ENCODE measurements at places on chromosomes 13 and 19.

GRCh38 chr13:61170856-61171255 is 244.8 kb downstream of the PCDH20 start:
- DNase-seq = no peak

- peak; percentile 72 for DNase-seq
Measured at GRCh38 chr19:42184401-42184861, 33.0 kb downstream of the DEDD2 start.

GRCh38 chr13:106581225-106581624 is 13.3 kb upstream of the ARGLU1 start:
- DNase-seq = no peak

DNA sequence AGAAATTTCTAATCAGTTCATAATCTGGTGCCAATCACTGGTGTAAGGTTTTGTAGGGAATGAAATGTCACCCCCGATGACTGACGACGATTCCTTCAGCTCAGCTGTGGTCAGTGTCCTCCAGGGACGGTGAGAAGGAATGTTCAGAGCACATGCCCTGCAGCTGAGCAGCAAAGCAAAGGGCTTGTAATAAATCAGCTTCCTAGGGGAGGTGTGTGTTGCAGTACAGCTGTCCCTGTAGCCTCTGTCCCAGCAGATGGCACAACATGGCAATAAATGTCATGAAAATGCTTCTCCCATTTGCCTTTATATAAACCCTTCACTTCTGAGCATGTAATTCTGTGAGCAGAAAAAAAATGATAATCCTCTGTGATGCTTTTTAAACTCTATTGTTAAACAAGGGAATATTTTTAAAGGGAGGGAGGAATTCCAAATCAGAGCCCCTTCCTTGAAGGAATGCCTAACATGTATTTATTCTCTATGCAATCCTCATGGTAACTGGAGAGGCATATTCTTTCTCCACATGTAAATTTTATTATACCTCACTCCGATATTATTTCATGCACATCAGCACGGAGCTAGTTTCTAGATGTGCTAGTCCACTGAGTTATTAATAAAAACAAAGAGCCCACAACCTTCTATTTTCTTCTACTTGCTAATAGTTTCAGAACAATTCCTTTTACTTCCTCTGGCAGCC is 102.5 kb downstream of the FAM216B start:
- no peak for DNase-seq

DNA sequence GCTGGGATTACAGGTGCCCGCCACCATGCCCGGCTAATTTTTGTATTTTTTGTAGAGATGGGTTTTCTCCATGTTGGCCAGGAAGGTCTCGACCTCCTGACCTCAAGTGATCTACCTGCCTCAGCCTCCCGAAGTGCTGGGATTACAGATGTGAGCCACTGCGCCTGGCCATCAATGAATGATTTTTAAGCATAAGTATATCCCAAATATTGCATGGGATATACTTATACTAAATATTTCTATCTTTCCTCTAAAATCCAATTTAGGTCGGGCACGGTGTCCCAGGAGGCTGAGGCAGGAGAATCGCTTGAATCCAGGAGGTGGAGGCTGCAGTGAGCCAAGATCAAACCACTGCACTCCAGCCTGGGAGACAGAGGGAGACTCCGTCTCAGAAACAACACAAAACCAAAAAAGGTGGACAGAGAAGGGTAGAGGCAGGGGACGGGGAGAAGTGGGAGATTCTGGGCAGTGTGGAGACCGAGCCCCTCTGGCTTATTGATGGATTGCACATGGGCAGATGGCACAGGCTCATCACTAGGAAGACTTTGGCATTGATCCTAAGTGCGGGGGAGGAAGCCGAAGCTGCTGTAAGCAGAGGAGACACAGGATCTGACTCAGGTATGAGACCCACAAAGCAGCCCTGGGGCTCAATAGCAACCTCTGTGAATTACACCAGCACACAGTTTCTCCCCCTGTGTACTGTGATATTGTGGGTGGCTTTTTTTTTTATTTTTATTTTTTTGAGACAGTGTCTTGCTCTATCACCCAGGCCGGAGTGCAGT is 13.5 kb downstream of the ARRDC5 start:
- no peak for DNase-seq

DNA sequence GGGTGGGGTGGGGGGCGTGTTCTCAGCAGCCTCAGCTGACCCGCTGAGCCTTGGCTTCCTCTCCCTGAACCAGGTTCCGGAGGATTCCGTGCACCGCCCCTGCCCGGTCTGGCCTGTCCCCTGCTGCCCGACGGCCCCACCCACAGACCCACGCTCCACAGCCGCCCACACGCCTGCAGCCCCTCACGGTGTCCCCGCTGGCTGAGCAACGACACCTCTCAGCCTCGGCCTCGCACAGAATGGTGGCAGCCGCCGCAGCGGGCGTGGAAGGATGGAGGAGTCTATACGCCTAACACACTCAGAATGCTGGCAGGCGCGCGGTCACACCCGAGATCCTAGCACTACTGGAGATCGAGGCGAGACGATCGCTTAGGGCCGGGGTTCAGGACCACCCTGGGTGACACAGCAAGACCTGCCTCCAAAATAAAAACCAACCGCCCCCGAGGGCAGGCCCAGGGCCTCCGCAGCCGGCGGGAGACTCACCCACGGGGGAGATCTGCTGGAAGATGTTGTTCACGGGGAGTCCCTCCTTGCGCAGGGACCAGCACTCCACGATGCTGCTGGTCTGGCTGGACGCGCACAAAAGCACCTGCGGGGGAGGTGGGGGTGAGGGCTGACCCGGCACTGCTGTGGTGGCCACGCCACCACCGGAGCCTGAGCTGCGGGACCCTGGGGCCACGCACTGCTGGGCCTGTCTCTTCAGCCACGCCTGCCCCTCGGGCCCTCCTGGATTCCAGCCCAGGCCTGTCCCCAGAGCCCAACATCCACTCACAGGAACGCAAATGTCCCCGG is 8.4 kb downstream of the MED16 start:
- no peak for DNase-seq

GRCh38 chr13:112958127-112958989 is 10.7 kb upstream of the MCF2L start:
- no peak for DNase-seq

DNA sequence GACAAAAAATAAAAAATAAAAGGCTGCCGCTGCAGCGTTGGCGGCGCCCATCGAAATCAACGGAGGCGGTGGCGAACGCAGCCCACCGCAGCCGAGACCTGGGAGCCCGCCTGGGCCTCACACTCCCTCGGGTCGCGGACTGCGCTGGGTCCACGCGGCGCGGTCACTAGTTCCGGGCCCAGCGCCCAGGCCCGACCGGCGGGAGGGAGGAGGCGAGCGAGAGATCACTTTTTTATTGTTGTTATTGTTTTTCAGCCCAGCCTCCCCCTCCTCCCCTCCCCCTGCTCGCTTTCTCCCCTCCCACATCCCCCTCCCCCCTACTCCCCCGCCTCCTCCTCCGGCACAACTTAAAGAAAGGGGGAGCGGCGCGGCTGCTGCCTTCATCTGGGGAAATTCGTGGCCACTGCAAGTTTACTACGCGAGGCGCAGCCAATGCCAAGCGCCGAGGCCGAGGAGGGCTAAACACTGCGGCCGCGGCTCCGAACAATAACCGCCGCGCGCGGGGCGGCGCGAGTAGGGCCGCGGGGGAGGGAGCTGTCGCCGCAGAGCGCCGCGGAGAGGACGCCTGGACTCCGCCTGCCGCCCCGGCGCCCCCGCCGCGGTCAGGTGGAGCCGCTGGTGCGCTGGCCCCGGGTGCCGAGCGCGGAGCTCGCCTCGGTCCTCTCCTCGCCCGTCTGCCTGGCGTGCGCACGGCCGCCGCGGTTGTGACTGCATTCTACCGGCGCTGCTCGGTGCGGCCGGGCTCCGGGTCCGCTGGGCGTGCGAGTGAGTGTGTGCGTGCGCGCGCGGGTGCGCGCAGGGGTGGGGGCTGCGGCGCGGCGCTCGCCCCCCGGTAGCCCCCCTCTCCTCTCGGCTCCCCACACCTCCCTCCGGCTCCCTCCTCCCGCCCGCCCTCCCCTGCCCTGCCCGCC is 505 bp upstream of the ZIC2 start:
- no peak for DNase-seq

- peak; percentile 23 for DNase-seq
Measured at GRCh38 chr13:42047561-42048341, 697 bp upstream of the DGKH start.

- peak; percentile 77 for DNase-seq
Measured at GRCh38 chr13:20495087-20496023, 30.3 kb downstream of the CRYL1 start.

DNA sequence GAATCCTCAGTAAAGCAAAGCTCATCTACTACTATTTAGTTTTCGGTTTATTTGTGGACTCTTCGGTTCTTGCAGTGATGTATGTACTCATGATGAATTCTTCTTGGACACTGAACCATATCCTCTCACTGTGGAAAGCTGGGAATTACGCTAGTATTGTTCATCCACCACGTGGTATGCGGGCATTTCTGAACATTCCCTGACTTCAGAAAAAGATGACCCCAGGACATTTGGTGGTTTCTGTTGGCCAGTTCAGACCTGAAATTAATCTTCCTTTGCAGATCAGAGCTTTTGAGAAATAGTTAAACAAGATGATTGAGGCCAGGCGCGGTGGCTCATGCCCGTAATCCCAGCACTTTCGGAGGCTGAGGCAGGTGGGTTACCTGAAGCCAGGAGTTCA is 25.3 kb upstream of the FBN3 start:
- no peak for DNase-seq

DNA sequence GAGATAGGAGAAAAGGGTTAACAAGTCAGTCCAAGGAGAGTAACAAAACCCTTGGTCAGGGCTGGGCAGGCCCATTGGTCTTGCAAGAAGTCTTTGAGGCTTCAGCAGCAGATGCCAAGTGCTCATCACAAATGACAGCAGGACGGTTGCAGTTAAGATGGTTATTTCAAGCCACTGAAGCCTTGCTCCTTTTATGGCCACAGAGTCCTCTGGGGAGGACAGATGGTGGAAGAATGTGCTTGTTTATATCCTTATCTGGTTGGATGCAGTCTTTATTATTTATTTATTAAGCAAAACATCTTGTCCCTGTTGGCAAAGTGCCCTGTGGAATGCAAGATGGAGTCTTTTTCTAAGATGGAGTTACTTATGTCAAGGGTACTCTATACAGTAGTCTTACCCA is 19.2 kb upstream of the ZNF331 start:
- DNase-seq = no peak

GRCh38 chr13:20231839-20232555 is at the start of gene GJB6:
Gene GJB6 (minus strand): TSS chr13:20232319. CDS start chr13:20223480, 8,839 bp downstream.
- peak; percentile 16 for DNase-seq

DNA sequence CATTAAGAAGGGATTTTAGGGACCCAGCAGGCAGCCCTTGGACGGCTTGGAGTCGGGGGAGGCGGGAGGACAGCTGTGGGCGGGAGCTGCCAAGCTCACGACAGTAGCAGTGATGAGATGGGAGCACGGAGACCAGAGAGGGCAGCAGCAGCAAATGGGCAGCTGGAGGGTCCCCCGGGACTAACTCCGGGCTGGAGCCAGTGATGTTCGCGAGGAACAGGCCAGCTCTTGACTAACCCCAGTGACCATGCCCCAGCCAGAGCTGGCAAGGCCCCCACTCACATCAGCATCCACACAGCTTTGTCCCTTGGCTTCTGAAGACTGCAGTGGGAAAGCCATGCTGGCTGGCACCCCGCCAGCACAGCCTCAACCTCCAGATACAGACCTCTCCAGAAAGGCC is 81.9 kb downstream of the RAB20 start:
- DNase-seq = no peak

GRCh38 chr19:54517483-54517882 is 14.9 kb downstream of the LAIR2 start:
- DNase-seq = peak; percentile 52

- DNase-seq = no peak
Measured at GRCh38 chr13:101297794-101298193, 118.5 kb downstream of the NALCN start.

DNA sequence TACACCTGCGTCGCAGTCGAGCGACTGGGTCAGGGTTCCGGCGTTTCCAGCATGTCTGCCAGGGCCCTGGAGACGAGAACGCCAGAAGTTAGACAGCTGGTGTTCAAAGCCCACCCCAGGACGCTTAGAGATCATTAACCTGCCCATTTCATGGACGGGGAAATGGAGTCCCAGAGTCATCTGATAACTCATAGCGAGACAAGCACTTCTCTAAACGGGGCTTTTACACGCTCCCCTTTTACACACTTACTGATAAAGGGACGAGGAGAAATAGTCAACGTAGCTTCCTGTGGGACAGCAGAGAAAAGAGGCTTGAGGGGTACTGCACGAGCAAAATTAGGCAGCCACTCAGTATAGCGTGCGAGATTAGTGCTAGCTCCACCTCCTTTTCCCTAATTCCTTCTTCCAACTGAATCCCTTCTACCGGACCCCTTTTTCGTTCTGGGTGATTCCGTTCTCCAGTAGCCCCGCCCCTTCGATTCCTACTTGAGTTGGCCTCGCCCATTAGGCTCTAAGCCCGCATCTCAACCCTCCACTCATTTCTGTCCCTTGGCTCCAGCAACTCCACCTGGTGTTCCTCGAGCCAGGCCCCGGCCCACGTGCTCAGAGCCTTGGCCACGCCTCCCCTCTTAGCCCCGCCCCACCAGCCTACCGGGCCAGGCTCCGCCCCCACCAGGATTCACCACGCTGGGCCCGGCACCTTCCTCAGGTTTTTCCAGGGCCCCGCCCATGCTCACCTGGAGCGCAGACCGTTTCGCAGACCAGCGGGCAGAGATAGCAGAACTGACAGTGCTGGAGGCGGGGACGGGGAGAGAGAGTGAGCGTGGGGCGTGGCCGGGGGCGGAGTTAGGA is 3.7 kb downstream of the HRC start:
- DNase-seq = peak; percentile 35

DNA sequence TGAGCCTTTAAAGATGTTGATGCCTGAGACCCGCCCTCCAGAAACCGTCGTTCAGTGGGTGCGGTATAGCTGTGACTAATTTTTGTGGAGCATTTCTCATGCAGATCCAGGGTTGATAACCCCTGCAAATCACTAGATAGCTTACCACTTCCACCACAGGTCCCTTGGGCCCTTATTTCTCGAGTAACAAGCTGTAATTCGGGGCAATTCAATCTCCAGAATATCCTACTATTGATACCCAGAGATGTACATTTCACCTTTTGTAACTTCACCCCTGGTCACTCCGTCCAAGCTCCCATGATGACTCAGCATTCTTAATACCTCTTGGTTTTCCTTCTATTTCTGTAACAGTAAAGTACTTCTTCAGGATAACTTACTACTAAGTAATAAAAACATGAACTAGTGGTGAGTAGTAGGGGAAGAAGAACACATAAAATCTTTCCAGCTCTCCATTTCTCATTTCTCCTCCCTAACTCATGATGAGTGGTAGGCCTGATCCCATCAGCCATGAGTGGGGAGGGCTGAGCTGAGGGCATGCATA is 71.9 kb upstream of the UBL3 start:
- DNase-seq = no peak

Data from CD4-positive, alpha-beta T cell treated with Interleukin-12 subunit alpha and Interleukin-12 subunit beta, for 1 hour (primary cell).